ENCODE measurements at places on chromosomes 13 and 19.
A peak's percentile ranks its signal among the peaks of the same experiment; 100 is the strongest.

DNA sequence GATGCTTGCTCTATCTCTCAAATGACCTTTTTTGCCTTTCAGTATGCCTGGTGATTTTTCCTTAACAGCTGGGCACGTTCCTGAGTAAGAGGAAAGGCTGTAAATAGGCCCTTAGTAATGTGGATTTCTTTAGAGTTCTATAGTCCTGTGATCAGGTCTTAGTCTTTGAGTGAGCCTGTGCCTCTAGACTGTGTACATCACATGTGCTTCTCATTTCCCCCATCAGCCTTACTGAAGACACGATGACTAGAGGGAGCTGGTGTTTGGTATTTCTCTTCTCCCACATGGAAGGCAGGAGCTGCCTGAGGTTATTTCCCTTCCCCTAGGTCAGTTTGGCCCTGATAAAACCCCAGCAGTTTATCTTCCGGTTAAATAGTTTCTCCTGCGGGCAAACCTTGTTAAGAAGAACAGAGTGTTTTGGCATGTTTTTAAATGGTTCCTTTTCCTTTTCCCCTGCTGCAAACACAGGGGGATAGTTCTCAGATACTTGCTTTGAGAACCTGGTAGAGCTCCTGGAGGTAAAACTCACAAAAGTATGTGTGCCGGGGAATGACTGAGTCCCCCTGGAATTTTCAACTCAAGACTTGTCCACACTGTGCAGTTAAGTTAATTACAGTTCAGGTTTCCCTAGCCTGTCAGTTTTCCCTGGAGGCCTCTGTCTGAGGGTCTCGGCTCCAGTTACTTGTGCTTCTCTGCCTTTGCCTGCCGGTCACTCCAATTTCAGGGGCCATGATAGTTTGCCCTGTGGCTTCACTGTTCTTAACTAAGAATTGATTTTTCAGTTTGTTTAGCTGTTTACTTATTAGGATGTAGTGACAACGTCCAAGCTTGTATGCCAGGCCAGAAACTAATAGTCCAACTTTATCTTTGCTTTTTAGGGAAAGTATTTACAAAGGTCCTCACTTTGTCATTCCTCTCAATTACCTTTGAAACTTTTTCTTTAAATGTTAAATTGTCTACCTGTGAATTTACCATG, 94.4 kb downstream of the URI1 start:
- DNase-seq = no peak

GRCh38 chr13:73777134-73777533, 357.1 kb downstream of the KLF12 start:
- DNase-seq = no peak

DNA sequence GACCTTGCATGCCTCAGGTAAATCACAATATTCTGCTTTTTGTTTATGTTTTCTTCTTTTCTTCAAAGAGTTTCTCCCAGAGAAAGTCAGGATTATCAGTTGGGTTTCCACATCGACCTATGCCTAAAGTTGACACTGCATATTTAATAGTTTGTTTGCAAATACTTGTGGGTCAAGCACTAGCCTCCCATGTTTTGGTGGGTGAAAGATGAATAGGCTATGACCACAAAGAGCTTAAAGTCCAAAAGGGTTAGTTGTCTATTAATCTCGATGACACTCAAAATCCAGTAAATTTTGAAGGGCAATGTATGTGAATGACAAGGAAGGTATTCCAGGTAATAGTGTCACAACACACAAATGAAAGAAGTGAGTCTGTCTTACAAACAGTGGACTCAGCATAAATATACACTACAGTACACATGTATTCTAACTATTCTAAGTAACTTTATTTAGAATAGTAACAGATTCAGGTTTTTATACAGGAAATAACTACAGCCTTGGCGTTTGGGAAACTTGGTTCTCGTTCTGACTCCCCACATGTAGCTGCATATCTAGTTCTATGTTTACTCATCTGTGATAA, 667.1 kb downstream of the PCDH17 start:
- no peak for DNase-seq

DNA sequence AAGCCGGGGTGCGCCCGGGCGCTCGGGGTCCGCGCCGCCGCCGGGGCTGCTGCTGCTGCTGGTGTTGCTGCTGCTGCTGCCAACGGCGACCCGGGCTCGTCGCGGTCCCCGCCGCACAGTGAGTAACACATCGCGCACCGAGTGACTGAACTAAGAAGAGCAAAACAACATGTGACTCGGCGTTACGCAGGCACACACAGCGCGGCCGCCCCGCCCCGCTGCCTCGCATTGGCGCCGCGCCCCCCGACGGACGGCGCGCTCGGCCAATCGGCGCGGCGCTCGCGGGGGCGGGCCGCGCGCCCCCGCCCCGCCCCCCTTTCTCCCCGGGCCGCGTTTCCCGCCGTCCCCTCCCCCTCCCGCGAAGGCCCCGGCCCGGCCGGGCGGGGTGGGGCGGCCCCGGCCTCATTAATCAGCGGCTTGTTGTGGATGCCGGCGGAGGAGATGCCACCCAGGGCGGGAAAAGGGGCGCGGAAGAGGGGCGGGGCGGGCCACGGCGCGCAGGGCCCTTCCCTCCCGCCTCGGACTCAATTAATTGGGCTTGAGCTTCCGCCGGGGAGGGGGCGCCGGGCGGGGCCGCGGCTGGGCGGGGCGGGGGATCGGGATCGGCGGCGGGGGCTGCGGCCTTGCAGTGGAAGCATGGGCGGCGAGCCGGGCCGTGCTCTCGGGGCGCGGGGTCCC, at the start of gene IRS2:
TSS of gene IRS2 (minus strand) at position 127 of the 678 bp plus-strand sequence. CDS start 530 bp downstream, outside the sequence.
- peak; percentile 53 for DNase-seq

- no peak for DNase-seq
Observed at GRCh38 chr13:31898378-31899071, 133.0 kb upstream of the FRY start.

DNA sequence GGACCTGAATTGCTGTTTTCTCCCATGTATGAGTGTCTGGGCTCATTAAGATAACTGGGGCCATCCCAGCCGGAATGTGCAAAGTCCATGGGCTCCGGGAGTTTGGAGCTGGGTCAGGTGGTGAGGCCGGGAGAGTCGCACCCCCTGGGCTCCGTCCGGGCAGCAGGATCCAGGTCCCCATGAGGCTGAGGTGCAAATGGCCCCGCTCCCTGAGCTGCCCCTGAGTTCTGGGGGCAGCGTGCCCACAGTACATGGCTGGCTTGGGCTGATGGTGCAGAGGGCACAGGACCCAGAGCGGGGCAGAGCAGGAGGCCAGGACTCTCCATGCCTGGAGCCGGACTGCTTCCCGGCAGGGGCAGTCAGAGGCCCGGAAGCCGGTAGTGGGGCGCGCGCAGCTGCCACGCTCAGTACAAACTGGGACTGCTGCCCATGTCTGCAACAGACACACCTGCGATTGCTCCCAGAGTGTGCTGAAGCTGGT, 136.0 kb downstream of the KDM4B start:
- no peak for DNase-seq
